ENCODE measurements at places on chromosomes 12 and 14.

DNA sequence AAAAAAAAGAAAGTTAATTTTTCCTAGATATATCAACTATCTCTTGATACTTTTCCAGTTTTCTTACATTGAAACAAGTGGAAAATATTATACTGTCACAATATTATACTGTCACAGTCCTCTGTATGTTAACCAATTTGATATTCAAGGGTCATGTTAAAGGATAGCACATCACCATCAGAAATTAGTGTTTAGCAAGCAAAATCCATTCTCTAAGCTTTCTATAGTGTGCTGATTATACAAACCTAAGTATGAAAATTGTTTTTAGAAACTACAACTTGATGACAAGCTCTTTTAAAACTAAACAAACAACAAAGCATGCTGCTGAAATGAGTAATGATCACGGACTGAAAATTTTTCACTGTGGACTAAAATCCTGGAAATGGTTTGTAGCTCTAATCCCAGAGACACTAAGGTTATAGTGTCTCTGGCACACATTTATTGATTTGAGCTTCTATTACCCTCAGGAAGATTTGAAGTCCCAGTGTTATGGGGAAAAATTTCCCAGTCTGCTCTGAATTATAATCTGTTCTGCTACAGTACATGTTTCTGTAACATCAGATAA is 9.7 kb downstream of the SPTSSA start:
- no peak for DNase-seq

GRCh38 chr12:56037161-56037560 is 4.6 kb upstream of the RPS26 start:
- DNase-seq = no peak

DNA sequence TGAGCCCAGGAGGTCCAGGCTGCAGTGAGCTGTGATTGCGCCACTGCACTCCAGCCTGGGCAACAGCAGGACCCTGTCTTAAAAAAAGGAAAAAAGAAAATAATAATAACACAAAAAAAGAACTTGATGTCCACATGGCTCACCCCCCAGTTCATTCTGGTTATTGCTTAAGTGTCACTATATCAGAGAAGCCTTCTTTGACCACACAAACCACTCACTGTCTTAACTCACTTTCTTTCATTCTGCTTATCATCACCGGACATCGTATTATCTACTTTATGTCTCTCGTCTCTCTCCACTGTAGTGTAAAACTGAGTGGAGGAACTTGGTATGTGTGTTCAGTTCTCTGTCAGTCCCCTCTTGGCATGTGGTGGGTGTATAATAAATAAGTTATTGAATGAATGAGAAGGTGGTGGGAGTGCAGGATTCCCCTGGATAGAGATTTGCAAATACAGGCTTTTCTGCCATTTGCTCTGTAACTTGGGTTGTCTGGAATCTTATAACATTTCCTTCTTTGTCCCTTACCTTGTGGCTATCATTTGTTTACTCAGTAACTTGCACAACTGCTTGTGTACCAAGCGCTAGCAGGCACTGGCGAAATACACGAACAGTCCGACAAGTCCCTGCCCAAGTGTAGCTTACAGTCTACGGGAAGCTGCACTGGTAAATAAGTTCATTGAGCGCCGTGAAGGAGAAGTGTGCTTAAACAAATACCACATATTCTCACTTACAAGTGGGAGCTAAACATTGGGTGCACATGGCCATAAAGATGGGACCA is 86.6 kb upstream of the TRAF3 start:
- DNase-seq = no peak

DNA sequence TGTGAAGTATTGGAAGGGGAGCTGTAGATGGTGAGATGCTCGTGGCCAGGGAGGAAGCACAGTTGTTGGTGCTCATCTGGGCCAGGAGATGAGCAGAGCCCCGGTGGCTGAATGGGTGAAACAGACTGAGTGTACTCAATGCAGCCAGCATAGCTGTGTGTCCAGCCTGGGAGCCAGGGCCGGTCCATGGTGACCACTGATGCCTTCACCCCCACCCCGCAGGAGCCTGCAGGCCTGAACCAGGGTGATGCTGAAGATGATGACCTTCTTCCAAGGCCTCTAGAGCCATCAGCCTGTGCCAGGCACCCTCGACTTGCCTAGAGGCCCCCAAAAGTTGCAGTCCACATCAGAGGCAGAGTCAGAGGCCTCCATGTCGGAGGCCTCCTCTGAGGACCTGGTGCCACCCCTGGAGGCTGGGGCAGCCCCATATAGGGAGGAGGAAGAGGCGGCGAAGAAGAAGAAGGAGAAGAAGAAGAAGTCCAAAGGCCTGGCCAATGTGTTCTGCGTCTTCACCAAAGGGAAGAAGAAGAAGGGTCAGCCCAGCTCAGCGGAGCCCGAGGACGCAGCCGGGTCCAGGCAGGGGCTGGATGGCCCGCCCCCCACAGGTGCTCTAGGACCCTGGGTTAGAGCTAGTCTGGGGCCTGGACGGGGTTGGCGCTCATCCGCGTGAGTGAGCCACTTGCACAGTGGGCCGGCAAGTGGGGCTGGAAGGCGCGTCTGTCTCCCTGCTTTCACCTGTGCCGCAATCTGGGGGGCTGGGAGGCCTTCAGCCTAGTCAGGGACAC is 3.0 kb downstream of the TNFAIP2 start:
- no peak for DNase-seq

DNA sequence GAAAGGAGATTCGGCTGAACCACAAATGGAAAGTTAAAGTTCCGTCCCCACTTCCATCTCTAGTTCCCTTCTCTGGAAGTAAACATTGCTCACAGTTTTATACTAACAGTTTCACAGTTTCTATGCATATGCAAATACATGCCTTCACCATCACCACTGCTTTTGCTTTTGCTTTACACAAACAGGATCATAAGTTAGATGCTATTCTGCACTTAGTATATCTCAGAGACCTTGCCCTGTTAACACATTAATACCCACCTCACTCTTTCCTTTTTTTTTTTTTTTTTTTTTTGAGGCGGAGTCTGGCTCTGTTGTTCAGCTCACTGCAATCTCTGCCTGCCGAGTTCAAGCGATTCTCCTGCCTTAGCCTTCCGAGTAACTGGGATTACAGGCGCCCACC is 890 bp downstream of the TEP1 start:
- no peak for DNase-seq

- DNase-seq = no peak
Observed at GRCh38 chr12:91663310-91663709, 480.7 kb upstream of the DCN start.

DNA sequence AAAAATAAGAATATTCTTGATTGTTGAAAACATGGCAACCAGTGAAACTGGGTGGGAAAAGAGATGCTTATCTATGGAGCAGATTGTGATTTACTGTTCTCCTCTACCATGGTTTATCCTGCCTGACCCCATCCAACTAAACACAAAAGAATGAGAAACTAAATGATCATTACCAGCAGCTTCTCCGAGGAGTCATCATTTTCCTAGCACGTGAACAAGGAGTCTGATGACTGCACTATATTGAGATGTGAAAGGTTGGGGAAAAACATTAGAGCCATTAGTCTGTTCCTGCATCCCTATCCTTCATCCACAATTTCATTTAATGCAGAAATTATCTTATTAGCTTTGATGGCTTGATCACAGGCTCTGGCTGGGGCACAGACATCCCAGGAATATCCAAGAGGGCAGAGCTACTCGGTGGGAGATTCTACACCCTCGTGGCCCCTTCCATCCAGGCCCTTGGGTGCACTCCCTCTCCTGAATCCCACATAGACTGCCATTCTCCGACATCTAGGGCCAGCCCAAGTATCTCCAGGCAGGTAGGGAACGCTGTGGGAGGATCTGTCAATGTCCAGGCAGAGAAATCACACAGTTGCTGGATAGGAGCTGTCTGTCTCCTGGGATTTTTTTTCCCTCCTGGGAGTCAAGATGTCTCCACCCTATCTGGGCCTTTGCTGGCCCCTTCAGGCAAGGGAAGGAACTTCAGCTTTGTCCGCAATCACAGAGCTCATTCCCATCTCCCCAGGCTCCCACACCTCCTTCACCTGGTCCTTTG is 43.3 kb upstream of the DHRS4 start:
- DNase-seq = no peak

DNA sequence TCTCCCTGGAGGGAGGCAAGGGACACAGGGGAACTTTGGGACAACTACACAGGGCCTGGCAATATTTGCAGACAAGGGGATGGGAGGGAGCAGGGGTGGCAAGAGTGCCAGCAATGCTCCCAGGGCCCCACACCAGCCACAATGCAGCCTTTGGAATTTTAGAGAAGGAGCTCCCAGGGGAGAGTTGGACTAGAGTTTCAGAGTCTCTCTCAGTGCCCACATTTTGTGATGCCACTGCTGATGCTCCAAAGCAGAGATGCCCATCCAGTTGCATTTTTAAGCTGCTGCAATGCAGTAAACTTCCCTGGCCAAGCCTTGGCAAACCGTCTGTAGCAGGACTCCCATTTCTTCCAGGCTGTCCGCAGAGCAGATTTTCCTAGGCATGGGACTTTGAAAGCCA is 98.9 kb downstream of the ZFP36L1 start:
- no peak for DNase-seq

DNA sequence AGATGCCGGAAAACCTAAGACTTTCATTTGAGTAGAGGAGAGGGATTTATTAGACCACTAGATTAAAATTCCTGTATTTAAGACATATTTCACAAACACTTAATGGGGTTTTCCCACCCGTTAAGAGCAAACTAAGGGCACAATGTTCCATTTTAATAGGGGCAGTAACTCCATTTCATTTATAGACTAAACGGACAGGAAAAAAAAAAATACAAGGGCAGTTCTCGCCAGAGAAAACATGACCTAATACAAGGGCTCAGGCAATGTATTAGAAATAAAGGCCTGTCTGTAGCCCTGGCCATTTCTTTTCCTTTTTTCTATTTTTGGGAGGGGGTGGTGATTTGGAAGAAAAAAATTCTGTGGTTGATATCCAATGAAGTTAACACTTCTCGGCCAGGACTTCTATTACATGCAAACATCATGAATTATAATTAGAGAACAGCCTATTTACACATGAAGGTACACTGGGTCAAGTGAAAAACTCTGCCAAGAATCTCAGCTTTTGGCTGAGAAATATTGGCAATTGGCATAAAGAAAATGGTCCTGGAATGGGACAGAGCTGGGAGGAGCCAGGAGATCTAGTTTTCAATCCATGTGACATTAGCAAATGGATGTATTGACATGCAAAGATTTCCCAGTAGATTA is 641.1 kb upstream of the TBX3 start:
- DNase-seq = no peak

- no peak for DNase-seq
Observed at GRCh38 chr14:93011650-93012325, 88.8 kb downstream of the CHGA start.

- DNase-seq = no peak
Observed at GRCh38 chr14:57461777-57462320, 31.8 kb downstream of the CCDC198 start.

DNA sequence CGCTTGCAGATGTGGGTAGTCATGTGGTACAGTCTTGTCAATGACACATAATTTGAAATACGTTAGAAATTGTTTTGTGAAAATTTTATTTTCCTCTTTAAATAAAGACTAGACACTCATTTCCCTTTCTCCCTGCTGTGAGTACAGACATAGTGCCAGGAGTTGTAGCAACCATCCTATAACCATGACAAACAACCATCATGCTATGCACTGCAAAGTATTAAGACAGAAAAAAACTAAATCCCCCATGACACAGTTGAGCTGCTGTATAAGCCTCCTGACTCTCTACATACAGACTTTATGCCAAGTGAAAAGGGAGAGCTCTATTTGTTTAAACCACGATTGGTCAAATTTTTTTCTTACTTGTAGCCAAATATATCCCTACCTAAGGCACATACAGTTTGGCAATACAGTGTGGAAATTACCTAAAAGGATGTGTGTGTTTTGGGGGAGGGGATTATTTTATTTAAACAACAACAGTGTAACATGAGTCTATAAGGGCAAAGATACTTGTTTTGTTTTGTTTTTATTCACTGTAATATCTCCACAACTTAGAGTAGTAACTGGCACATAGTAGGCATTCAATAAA is 45.0 kb upstream of the KRR1 start:
- DNase-seq = no peak

- no peak for DNase-seq
Observed at GRCh38 chr14:65344011-65344410, 68.5 kb upstream of the FUT8 start.

GRCh38 chr14:64502456-64502855 is 1.2 kb downstream of the ZBTB25 start:
- DNase-seq = no peak

GRCh38 chr12:105480162-105480561 is 149.7 kb downstream of the C12orf75 start:
- DNase-seq = no peak

GRCh38 chr12:133130808-133131128 is 341 bp downstream of the ZNF10 start:
- DNase-seq = no peak
